Activated T-helper 2 cell treated with anti-CD3 and anti-CD28 coated beads, Interferon-gamma antibody, Interleukin-2, Interleukin-4, amounts not matched to agents 10 μg/mL and 5 μg/mL and 100 μg/mL, durations not matched to agents 14 hours and 24 hours and 36 hours (primary cell): ENCODE measurements at places on chromosomes 5 and 9.

DNA sequence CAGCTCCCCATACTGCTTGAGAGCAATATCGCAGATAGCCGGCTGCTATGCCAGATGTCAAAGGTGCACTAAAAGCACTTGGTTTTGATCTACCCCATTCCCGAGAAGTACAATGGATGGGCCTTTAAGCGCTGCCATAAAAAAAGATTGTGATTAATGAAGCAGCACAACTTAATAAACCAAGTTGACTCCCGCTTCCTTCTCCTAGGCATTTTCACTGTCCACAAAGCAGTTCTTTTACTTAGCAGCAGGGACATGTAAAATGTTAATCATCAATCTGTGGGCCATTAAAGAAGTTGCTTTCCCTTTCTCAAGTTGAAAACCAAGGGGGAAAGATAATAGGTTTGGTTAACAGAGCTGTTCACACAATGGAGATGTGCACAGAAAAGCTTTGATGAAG, 176.4 kb downstream of the TRPM6 start:
- H3K4me3 ChIP-seq: no peak overlapping the region
- H3K4me1 ChIP-seq: no peaks in the 10 kb centered on the region
- no peak overlapping the region for H3K27ac ChIP-seq
- H3K36me3 ChIP-seq: no peaks in the 10 kb centered on the region
- no peaks in the 10 kb centered on the region for H3K27me3 ChIP-seq

GRCh38 chr5:107557051-107557658, 113.6 kb downstream of the EFNA5 start:
- peaks cover 14% of the 10 kb centered on the region for H3K27me3 ChIP-seq
- H3K36me3 ChIP-seq: no peaks in the 10 kb centered on the region
- no peak overlapping the region for H3K4me3 ChIP-seq
- no peaks in the 10 kb centered on the region for H3K4me1 ChIP-seq

DNA sequence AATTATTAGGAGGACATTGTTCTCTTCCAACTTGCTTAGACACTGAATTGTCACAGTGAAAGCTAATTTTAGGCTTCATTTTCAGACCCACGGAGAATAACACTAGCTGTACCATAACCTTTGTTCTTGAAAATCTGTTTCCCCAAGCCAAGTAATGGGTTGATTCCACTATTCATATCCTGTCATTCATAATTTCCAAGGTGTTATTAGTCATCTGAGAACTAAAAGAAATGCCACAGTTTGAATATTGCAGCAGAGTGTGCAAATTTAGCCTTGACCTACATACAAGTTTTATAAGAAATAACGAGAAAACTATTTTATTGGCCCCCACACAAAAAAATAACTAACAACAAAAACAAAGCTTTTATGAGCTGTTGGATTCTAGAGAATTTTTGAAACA, 148.5 kb upstream of the TYRP1 start:
- no peak overlapping the region for H3K4me3 ChIP-seq
- H3K27me3 ChIP-seq: no peaks in the 10 kb centered on the region
- H3K36me3 ChIP-seq: no peaks in the 10 kb centered on the region
- no peak overlapping the region for H3K27ac ChIP-seq

DNA sequence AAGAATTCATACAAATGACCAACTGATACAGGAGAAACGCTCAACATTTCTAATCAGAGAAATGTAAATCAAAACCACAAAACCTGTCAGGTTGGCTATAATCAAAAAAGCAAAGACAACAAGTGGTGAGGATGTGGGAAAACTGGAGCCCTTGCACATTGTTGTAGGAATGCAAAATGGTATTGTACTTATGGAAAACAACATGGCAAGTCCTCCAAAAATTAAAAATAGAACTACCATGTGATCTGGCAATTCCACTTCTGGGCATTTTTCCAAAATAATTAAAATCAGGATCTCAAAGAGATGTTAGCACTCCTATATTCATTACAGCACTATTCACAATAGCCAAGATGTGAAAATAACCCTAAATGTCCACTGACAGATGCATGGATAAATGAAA, 76.1 kb downstream of the FNIP1 start:
- DNase-seq: no peak
- no peaks in the 10 kb centered on the region for H3K27me3 ChIP-seq
- peaks cover 63% of the 10 kb centered on the region for H3K36me3 ChIP-seq
- H3K4me1 ChIP-seq: peaks cover 6% of the 10 kb centered on the region
- H3K27ac ChIP-seq: no peak overlapping the region
- H3K4me3 ChIP-seq: no peak overlapping the region

DNA sequence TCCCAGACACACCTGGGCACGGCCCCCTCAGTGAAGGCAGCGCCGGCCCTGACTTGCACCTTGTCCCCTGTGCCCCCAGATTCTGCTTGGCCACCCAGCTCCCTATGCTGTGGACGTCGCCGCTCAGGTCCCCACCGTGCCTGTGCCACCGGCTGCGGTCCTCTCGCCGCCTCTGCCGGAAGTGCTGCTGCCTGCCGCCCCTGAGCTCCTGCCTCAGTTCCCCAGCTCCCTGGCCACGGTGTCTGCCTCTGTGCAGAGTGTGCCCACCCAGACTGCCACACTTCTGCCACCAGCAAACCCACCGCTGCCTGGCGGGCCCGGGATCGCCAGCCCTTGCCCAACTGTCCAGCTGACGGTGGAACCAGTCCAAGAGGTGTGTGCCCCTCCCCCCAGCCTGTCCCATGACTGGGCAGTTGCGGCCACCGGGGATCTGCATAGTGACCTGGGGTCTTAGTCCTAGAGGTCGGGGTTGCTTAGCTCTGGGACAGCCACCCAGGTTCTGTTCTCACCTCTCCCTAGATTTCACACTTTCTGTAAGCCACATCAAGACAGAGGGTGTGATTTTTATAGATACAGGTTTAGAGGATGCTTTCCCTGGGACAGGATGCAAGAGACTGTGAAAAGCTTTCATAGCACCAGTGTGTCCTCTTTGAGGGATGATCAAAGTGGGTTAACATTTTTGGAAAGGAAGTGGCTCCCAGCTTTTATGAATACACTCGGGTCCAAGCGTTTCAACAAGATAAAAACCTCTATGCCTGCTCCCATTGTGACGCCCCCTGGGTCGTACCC, 78.0 kb downstream of the WNK2 start:
- H3K27me3 ChIP-seq: no peaks in the 10 kb centered on the region
- peak; percentile 7 for DNase-seq
- no peak overlapping the region for H3K27ac ChIP-seq
- H3K36me3 ChIP-seq: no peaks in the 10 kb centered on the region
- H3K4me1 ChIP-seq: no peaks in the 10 kb centered on the region

DNA sequence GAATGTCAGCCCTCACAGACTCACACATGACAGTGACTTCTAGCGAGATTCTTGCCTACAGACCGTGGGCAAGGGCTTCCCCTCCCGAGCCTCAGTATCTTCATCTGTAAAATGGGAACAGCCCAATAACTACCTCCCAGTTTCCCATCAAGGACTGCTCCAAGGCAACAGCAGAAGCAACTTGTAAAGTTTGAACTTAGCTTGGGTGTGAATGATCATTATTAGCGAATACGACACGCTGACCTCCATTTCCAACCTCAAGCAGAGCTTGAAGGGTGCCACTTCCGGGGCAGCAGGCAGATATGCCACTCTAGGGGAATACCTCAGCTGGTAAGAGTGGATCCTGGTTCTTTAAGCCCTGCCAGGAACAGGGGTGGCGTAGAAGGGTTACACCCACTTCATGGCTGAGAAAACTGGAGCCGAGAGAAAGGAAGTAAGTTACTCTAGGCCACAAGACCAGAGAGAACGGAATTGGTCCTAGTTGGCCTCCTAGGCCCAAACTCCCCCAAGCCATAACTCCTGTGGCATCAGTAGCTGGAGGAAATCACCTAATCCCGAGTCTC, 2.0 kb downstream of the RNF44 start:
- no peaks in the 10 kb centered on the region for H3K27me3 ChIP-seq
- H3K4me3 ChIP-seq: peak overlapping the region; percentile 98
- H3K27ac ChIP-seq: peak overlapping the region; percentile 96

GRCh38 chr5:26812714-26813113, 225.7 kb downstream of the CDH9 start:
- H3K36me3 ChIP-seq: no peaks in the 10 kb centered on the region
- no peaks in the 10 kb centered on the region for H3K4me1 ChIP-seq
- no peak overlapping the region for H3K27ac ChIP-seq
- no peak for DNase-seq
